ENCODE measurements at places on chromosomes 16 and 17. TPM values are rescaled to one million over a fixed set of nuclear protein-coding genes. Genes with fewer than 3 reads are reported as not detected.

SLC12A3 gene
- total RNA-seq = not detected

EFCAB5 gene
- total RNA-seq = 7.3 TPM

GNG13 gene
- total RNA-seq = not detected

DNA sequence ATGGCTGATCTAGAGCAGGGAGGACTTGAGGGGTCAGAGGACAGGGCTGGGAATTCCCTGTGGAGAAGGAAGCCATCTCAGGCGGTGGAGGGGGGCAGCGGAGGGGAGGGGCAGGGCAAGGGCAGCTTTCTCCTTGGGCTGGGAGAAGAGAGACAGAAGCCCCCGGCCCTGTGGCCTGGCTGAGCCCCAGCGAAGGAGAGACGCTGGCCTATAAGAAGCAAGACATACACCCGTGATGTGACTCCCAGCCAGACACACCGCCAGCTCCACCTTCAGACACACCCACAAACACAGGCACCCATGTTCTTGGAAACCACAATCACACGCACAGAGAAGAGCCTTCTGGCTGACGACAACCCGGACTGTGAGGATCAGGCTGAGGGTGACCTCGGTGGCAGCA, 10.0 kb downstream of the TRPV3 start:
- no peak for DNase-seq
- H3K36me3 ChIP-seq = no peaks in the 10 kb centered on the region
- H3K27ac ChIP-seq = no peak overlapping the region
- H3K27me3 ChIP-seq = no peaks in the 10 kb centered on the region
- no peak overlapping the region for H3K4me3 ChIP-seq

- no peak for DNase-seq
- H3K27me3 ChIP-seq = no peaks in the 10 kb centered on the region
Measured at GRCh38 chr17:51662204-51663056, 402.1 kb downstream of the UTP18 start.

GRCh38 chr17:16622540-16623277, 30.9 kb downstream of the ZNF624 start:
- H3K4me1 ChIP-seq = no peaks in the 10 kb centered on the region
- H3K4me3 ChIP-seq = no peak overlapping the region
- H3K27me3 ChIP-seq = no peaks in the 10 kb centered on the region
- H3K36me3 ChIP-seq = peaks cover 39% of the 10 kb centered on the region

DNA sequence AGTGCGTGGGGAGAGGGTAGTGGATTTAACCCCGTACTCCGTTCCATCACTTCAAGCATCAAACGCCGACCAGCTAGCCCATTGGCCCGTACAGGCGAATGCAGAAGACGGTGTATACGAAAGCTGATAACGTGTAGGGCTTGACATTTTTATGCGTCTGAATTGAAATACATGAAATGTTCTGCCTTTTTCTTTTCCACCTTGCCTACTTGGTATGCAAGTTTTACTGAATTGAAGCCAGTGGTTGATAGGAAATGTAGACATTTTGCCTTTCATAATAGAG, 834 bp upstream of the STAT3 start:
- no peaks in the 10 kb centered on the region for H3K36me3 ChIP-seq
- peaks cover 31% of the 10 kb centered on the region for H3K4me1 ChIP-seq
- H3K27me3 ChIP-seq = no peaks in the 10 kb centered on the region

DNA sequence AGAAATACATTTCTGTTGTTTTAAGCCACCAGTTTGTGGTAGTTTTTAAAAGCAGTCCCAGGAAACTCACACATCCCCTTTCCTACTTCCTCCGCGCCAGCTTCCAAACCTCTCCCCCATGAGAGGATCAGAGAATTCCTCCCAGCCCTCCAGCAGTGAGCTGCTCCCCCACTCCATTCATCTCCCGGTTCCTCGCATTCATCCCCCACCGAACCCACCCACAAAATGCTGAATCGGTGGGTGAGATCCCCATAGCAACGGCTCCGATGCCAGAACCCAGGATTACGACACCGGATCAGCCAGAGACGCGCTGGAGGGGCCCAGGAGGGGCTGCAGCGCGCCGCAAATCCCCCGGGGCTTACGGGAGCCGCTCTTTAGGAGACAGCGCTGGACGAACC, 251.4 kb upstream of the RPL38 start:
- no peak for DNase-seq
- H3K36me3 ChIP-seq = no peaks in the 10 kb centered on the region
- no peak overlapping the region for H3K27ac ChIP-seq

GRCh38 chr17:27568811-27569210, 62.2 kb upstream of the LGALS9 start:
- peaks cover 21% of the 10 kb centered on the region for H3K4me1 ChIP-seq
- no peaks in the 10 kb centered on the region for H3K27me3 ChIP-seq
- no peak overlapping the region for H3K4me3 ChIP-seq
- DNase-seq = no peak
- H3K36me3 ChIP-seq = no peaks in the 10 kb centered on the region

DNA sequence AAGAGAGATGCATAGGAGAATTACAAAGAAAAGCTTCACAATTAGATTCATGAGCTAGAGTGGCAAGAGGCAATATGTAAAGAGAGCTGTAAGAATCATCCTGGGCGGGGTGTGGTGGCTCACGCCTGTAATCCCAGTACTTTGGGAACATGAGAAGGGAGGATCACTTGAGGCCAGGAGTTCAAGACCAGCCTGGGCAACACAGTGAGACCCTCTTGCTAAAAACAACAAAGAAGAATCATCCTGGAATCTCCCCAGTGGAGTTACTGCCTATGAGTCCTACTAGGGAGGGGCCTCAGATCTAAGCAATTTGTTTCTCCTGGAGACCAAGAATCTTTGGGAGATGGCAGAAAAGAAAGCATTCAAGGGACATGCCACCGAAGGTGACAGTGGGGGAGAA, 119.1 kb downstream of the HIC1 start:
- peak overlapping the region; percentile 83 for H3K27ac ChIP-seq
- H3K36me3 ChIP-seq = no peaks in the 10 kb centered on the region
- DNase-seq = no peak
- peaks cover 74% of the 10 kb centered on the region for H3K4me1 ChIP-seq

GRCh38 chr17:70157151-70157550, 12.2 kb upstream of the KCNJ2 start:
- H3K36me3 ChIP-seq = no peaks in the 10 kb centered on the region
- H3K4me3 ChIP-seq = no peak overlapping the region
- DNase-seq = no peak
- H3K4me1 ChIP-seq = no peaks in the 10 kb centered on the region

DNA sequence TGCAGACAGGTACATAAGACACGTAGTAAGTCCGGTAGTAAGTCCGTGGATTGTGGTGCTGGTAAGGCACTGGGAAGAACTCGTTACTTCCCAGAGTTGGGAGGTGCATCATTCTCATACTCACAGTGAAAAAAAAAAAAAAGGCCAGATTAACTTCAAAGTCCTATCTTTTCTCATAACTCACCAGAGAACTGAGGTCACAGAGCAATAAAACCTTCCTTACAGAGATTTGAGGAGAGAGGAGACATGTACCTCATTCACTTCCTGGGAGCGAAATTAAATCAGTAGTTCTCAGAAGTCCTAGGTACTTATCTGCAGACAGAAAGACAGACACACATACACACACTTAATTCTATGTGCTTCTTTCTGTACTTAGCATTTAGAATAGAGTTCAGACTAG, 22.5 kb downstream of the MPHOSPH6 start:
- H3K27ac ChIP-seq = no peak overlapping the region
- peaks cover 32% of the 10 kb centered on the region for H3K36me3 ChIP-seq
- no peaks in the 10 kb centered on the region for H3K4me1 ChIP-seq
- H3K4me3 ChIP-seq = no peak overlapping the region
- no peaks in the 10 kb centered on the region for H3K27me3 ChIP-seq

DNA sequence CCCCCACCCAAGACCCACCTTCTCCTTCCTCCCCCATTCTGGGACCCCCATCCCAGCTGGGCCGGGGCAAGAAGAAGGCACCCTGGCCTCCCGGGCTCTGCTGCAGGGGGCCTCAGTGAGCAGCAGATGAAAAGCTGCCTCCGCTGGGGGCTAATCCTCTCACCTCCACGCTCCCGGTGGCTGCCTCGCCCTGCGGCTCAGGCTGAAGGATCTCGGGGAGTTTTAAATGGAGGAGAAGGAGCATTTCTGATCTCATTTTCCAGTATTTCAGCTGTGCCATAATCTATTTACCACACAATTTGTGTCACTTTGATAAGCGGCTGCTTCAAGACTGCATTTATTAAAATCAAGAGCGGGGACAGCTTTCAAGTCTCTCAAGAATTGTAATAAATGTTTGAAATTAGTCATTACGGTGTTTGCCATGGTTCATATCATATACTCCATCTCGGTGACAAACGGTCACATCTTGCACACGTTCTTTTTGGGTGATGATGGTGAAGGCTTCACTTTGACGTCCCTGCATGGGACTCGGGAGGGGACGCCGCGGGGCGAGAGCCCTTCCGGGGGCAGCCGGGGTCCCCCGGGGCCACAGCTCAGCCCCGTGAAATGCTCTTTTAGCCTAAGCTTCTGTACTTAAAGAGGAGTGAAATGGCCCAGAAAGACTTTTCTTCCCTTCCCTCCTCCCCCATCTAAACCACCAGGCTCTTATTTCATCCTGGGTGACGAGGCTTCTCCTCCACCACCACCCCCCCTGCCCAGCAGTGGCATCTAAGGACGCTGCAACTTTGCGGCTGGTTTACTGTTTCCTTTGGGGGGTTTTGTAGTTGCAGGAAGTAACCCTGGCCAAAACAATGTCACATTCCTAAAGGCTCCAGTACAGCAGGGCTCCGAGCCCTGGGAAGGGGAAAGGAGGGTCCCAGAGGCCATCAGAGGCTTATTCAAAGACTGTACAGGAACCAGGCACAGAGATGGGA, 313.1 kb upstream of the TNRC6C start:
- H3K27me3 ChIP-seq = no peaks in the 10 kb centered on the region
- H3K4me3 ChIP-seq = no peak overlapping the region
- H3K27ac ChIP-seq = no peak overlapping the region
- no peaks in the 10 kb centered on the region for H3K36me3 ChIP-seq

GRCh38 chr16:82119405-82119804, 50.6 kb downstream of the MPHOSPH6 start:
- no peaks in the 10 kb centered on the region for H3K4me1 ChIP-seq
- no peaks in the 10 kb centered on the region for H3K36me3 ChIP-seq
- H3K27me3 ChIP-seq = no peaks in the 10 kb centered on the region
- no peak overlapping the region for H3K4me3 ChIP-seq
- no peak overlapping the region for H3K27ac ChIP-seq
- DNase-seq = no peak

GRCh38 chr17:57923182-57923872, 31.9 kb downstream of the CUEDC1 start:
- H3K36me3 ChIP-seq = no peaks in the 10 kb centered on the region
- no peaks in the 10 kb centered on the region for H3K27me3 ChIP-seq

DNA sequence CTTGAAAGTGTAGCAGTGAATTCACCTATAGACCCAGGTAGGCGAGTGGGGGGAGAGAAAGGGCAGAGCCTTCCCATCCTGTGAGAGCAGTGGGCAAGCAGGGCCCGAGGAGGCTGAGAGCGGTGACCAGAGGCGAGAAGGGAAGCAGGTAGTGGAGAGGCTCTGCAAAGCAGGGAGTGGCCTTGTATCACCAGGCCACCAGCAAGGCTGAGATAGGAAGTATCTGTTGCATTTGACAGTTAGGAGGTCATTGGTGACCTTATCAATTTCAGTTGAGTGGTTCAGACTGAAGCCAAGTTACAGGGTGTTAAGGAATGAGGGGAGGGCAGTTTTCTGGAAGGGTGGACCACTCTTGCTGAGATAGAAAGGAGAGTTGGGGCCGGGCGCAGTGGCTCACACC, 10.7 kb upstream of the HSD3B7 start:
- H3K36me3 ChIP-seq = peaks cover 100% of the 10 kb centered on the region
- H3K4me1 ChIP-seq = no peaks in the 10 kb centered on the region
- DNase-seq = no peak
- no peak overlapping the region for H3K4me3 ChIP-seq

Data from upper lobe of left lung (tissue), 6 donors.